Head of caudate nucleus (tissue), 42 donors: ENCODE measurements at places on chromosomes 7 and 10.

GRCh38 chr7:29258951-29259350 lies 64.4 kb downstream of the CHN2 start:
- DNase-seq, result no peak

DNA sequence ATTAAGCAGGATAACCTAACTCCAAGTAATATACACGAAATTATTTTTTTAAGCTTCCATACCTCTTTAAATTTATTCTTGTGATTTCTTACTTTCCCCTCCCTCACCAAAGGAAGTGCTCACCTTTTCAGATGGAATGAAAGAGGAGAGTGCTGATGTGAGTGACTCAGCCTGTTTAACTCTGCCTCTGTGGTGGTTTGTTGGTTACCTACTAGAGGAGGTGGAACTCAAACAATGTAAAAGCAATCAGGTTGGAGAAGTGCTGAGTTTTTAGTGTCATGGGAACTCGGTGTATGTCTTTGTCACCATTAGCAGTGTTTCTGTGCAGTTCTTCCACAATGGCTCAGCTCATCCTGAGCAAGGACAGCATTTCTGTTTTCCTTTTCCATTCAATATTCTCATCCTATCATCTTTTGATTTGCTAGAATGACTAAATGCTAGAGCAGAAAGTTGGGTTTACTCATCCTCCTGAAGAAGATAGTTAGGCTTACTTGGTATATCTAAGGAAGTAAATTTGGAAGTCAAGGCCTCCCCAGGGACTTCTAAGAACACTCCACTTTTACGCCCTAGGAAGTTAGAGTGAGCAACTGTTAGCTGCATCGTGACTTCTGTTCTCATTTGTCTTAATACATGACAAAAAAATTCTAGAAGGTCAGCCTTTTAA lies 6.0 kb downstream of the ADD3 start:
- DNase-seq, result no peak

DNA sequence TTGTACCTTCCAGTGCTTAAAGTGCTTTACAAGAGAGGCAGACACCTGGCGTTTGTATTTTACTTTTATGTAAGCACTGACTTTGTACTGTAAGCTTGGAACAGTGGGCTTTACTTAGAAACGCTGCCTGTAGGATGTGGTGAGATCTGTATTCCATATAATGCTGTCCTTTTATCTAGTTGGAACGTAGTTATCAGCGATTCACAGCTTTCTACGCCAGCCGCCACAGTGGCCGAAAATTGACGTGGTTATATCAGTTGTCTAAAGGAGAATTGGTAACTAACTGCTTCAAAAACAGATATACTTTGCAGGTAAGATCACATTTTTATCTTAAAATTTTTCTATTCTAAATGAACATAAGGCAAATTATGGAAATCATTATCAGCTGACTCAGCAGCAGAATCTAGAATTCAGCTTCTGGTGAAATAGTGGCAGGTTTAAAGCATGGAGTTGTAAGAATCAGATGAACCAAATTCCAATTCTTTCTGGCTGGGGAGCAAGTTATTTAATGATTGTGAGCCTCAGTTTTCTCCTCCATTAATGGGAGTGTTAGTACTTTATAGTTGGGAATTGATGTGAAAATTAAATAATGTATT lies 91.5 kb downstream of the CUL1 start:
- DNase-seq, result no peak

DNA sequence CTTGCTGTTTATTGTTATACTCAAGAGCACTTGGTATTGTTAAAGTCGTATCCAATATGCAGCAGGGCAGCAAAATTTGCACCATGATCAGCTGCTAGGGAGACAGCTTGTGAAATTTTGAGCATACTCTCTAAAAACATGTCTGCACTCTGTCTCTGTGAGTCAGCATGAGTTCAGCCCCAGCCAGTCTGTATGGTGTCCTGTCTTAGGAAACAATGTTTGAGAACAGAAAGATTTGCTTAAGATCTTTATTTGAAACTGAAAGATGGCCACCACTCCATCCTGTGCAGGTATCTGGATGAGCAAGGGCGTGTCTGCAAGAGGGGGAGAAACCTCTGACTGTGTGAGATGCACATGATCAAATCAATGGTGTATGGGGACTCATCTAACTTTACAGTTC lies 97.1 kb downstream of the GNAI1 start:
- DNase-seq, result no peak

GRCh38 chr7:143239813-143240212 lies 18.0 kb downstream of the TAS2R40 start:
- DNase-seq, result no peak

DNA sequence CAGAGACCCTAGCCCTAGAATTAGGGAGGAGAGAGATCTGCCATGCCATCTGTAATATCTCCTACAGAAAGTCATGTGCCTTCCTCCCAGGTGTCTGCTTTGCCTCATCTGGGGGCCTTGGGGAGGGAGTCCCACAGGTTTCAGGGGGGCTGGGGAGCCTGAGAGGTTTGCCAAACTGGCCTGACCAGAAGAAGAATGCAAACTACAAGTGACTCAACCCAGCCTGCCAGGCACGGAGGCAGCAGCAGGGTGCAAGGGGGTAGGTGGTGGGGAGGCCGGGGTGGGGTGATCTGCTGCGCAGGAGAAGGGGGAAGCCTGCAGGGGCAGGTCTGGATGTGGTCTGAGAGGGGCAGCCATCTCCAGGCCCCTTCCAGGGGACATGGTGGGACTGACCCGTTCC lies 9.6 kb upstream of the TRIM8 start:
- DNase-seq, result no peak

- no peak for DNase-seq
These were observed 252.5 kb downstream of the PTEN start for GRCh38 chr10:88115968-88116367.

- DNase-seq, result no peak
These were observed 173.1 kb downstream of the HPSE2 start for GRCh38 chr10:99062591-99062990.

- no peak for DNase-seq
These were observed 47.3 kb downstream of the LRRN3 start for GRCh38 chr7:111138193-111138569.

GRCh38 chr10:68133523-68133922 lies 24.2 kb downstream of the MYPN start:
- DNase-seq, result no peak

DNA sequence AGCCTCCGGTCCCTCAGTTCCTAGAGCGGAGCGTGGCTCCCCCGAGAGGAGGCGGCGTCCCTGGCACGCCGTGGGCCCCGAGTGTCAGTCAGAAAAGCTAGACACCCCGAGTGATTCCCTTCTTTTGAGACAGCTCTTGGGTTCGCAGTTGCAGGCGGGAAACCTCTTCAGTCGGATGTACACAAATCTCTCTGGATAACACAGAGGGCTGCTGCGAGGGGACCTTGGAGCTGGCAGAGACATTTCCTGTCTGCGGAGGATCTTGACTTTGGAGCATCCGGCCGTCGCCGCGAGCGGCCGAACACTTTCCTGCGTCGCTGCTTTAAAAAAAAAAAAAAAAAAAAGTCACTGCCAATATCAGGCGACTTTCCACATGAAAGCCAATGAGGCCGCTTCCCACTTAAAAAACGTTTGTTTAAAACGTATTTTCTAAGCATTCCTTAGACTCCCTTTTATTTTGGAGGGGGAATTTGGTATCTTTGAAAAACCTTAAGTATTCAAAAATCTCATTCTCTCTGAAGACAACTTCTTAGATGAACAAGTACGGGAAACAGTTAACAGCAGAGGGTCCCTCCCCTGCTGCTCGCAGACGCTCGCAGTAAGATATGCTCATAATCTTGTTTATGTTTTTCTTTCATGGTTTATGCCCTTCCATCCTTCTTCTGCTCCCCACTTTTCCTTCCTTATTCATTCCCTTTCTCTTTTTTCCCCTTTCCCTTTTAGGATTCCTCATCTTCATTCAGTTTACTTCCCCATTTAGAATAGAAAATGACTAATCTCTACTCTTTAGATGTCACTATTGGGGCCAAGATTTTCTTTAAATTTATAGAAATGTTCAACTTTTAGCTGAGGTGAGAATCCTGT lies 10.0 kb downstream of the HHEX start:
- DNase-seq, result no peak

GRCh38 chr10:17330501-17330900 lies 102.5 kb downstream of the VIM start:
- DNase-seq, result no peak

DNA sequence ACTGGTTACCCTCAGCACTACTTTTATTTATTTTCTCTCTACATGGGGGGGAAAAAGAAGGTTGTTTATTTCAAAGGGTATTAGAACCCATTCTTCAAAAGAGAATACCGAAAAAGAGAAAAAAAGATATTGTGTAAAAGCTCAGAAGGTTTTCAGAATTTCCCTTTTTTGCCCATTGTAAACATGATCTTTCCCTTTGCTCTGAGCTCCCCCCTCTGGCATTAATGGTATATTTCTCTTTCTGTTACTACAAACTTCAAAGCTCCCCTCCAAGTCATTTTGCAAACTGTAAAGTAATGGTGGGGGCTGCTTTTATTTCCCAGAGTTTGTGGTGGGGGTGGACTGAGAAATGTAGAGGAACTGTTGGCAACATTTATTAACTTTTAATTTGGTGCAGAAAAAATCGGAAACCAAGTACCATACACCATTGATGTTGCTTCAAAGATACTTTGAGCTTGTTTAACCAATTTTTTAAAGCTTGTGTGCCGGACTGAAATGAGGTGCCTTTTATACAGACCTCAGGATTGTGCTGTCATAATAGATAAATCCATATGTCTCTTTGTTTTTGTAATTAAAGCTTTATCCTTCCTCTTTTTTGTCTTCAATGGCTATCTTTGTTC lies 181.5 kb downstream of the EXOC4 start:
- no peak for DNase-seq

DNA sequence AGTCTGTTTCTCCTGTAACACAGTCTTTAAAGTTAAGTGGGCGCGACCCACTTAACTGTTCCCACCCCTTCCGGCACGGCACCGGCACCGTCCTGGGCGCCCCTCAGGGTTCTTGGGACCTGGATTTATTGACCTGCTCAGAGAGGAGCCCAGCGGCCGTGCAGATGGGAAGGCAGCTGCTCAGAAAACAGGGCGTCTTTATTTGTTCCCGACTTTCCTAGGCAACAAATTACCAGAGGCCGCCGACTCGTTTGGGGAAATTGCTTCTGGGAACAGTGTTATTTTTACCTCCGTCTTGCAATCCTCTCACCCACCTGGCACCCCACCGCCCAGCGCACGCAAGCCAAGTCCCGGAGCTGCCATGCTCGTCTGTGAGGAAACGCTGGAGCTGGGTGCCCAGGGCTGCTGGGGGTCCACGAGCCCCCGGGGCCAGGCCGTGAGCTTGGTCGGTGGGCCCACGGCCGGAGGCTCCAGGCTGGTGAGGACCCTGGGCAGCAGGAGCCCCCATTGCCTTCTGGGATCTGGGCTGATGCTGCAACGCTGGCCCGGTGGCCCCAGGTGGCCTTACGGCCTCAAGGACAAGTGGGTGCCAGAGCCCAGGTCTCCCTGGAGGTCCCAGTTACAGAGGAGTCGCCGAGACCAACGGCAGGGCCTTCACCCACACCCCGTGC lies 14.9 kb upstream of the ADGRA1 start:
- DNase-seq, result no peak
